Astrocyte (in vitro differentiated cells and primary cell): ENCODE measurements at places on chromosomes 4 and X. TPM values are rescaled to one million over a fixed set of nuclear protein-coding genes. Genes with fewer than 3 reads are reported as not detected.

Gene DSPP
- total RNA-seq = not detected in 2 replicates

Gene TRO
- 83.9 and 86.6 TPM in 2 replicates for total RNA-seq

Gene CTSO
- total RNA-seq = 3.7 and 6.5 TPM in 2 replicates

Gene CENPVL1
- 0.19 and 0.25 TPM in 2 replicates for total RNA-seq

Gene FAM133A
- total RNA-seq = 0.18 and 0.36 TPM in 2 replicates

Gene PRRG3
- 0.17 and 0.18 TPM in 2 replicates for total RNA-seq

Gene NPNT
- total RNA-seq = 2.5 and 3.1 TPM in 2 replicates

Gene SMIM10L2A
- 0.18 and 0.48 TPM in 2 replicates for total RNA-seq

Gene BEX2
- total RNA-seq = 10.0 and 12.6 TPM in 2 replicates

Gene NXF2B
- total RNA-seq = not detected in 2 replicates

Gene FAM241A
- total RNA-seq = 1.5 and 1.7 TPM in 2 replicates

Gene PRPS1
- 155 and 161 TPM in 2 replicates for total RNA-seq

Gene XIAP
- 51.7 and 53.1 TPM in 2 replicates for total RNA-seq

Gene RADX
- 3.0 and 3.9 TPM in 2 replicates for total RNA-seq

Gene MAML3
- total RNA-seq = 8.1 and 10.2 TPM in 2 replicates

Gene FAM9C
- 0.16 TPM in 1 of 2 replicates, not detected in the other for total RNA-seq

Gene SSX4B
- total RNA-seq = not detected in 2 replicates

Gene GPC4
- total RNA-seq = 71.9 and 86.4 TPM in 2 replicates

Gene ARAP2
- total RNA-seq = 9.6 and 10.4 TPM in 2 replicates

Gene SHISA3
- not detected in 2 replicates for total RNA-seq

Gene PF4V1
- total RNA-seq = not detected in 2 replicates

Gene PPP2R2C
- 0.72 and 1.1 TPM in 2 replicates for total RNA-seq

Gene MGAT4D
- total RNA-seq = not detected in 2 replicates

Gene CXXC4
- 10.6 and 13.4 TPM in 2 replicates for total RNA-seq

Gene EOLA2
- 36.4 and 42.4 TPM in 2 replicates for total RNA-seq

Gene TREX2
- total RNA-seq = 0.36 TPM in 1 of 2 replicates, not detected in the other

Gene F8A1
- total RNA-seq = 24.8 and 25.6 TPM in 2 replicates
